ENCODE measurements at places on chromosomes 2 and 18. TPM values are rescaled to one million over a fixed set of nuclear protein-coding genes. Genes with fewer than 3 reads are reported as not detected.

GRCh38 chr18:42163321-42163720, 208.3 kb downstream of the PIK3C3 start:
- DNase-seq = no peak

DNA sequence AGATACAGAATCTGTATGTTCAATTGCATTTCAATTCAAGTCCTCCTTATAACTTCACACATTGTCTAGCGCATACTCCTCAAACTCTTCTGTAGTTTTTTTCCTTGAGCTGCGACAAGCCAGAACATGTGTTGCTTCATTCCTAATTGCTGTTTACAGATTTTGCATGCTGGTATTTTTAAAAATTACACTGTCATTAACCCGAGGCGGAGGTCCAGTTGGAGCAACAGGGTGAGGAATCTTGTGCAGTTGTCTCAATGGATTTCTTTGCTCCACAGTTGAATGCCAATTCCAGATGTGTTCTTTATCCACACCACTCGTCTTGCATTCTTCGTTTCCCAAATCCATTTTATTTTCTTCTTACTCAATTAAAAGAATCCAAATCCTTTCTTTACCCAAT, 16.4 kb upstream of the SERPINB13 start:
- DNase-seq = no peak

GRCh38 chr2:71637168-71637567, 183.8 kb downstream of the DYSF start:
- DNase-seq = no peak

- DNase-seq = no peak
These were observed 185.7 kb downstream of the NCKAP5 start for GRCh38 chr2:133382566-133382965.

- DNase-seq = no peak
These were observed 64.7 kb upstream of the CELF4 start for GRCh38 chr18:37630334-37630733.

DNA sequence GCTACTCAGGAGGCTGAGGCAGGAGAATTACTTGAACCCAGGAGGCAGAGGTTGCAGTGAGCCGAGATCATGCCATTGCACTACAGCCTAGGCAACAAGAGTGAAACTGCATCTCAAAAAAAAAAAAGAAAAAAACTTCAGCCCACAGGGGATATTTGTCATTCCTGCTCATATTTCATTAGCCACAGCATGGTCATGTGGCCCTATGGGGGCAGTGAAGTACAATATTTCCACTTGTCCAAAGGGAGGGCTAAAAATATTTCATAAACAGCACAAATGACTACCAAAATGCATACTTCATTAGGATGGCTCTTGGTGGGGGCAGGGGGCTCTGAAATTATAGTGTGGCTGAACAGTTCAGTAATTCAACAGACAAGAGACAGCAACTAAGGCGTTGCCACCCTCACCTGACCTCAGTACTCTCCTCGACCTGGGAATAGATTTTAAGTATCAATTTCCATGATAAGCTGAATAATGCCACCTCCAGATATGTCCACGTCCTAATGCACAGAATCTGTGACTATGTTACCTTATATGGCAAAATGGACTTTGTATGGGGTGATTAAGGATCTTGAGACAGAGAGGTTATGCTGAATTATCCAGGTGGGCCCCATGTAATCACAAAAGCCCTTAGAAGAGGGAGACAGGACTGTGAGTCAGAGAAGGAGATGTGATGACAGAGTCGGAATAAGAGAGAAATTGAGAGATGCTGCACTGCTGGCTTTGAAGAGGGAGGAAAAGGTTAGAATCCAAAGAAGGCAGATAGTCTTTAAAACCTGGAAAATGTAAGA, 158.2 kb upstream of the CRIM1 start:
- no peak for DNase-seq

GRCh38 chr2:191056228-191056627, 42.3 kb upstream of the STAT1 start:
- DNase-seq = no peak

- no peak for DNase-seq
These were observed 36.7 kb upstream of the PAPOLG start for GRCh38 chr2:60719331-60719730.

- no peak for DNase-seq
These were observed 79.9 kb upstream of the ITGB6 start for GRCh38 chr2:160279813-160280465.

TBR1 gene
- total RNA-seq = not detected

STAT4 gene
- 0.70 TPM for total RNA-seq

DNA sequence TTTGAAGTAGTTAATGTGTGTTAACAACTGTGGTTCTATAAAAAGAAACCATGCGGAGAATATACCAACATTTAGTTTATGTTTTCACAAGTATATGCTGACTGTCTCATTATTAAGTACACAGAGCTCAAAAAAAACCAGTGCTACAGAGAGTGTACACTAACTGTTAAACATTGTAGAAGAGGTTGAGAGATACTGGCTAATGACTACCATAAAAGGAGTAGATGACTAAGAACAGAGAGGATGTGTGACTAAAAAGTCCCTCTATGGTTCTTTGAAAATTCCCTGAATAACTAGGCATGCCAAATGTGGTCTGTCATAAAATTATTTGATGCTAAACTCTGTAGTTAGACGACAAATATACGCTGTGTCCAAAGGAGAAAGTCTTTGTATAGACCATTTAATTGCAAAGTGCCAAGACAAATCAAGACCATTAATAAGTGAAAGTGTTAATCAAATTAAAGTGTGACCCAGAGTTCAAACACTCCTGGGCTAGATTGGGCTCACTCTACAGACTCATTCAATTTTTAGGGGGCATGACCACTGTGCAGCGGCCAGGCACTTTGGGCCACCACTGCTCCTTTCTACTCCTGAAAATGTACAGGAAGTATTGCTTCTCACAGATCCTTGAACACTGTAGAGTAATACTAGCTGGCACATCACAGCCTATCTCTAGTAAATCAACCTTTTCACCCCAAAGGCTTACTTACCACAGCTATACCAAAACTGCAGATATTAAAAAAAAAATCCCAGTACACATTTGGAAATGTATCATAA, 45.1 kb upstream of the SERTAD2 start:
- no peak for DNase-seq

TUBB8B gene
- not detected for total RNA-seq

GRCh38 chr2:107721586-107721985, 105.1 kb upstream of the RGPD4 start:
- DNase-seq = no peak

ZC3H15 gene
- 25.8 TPM for total RNA-seq

- no peak for DNase-seq
These were observed 142.7 kb downstream of the ADCYAP1 start for GRCh38 chr18:1047406-1047805.

CFC1 gene
- not detected for total RNA-seq

Data from Right ventricle myocardium superior (tissue), 1 donor.